WERI-Rb-1 (cell line): ENCODE measurements at places on chromosomes 3 and 15.

GRCh38 chr3:101675709-101676215, 1.2 kb downstream of the ZBTB11 start:
- peak; percentile 22 for DNase-seq

GRCh38 chr3:119664850-119665379, 4.5 kb upstream of the POPDC2 start:
- DNase-seq, result no peak

- DNase-seq, result no peak
These were observed 19.2 kb downstream of the KBTBD13 start for GRCh38 chr15:65095747-65096104.

DNA sequence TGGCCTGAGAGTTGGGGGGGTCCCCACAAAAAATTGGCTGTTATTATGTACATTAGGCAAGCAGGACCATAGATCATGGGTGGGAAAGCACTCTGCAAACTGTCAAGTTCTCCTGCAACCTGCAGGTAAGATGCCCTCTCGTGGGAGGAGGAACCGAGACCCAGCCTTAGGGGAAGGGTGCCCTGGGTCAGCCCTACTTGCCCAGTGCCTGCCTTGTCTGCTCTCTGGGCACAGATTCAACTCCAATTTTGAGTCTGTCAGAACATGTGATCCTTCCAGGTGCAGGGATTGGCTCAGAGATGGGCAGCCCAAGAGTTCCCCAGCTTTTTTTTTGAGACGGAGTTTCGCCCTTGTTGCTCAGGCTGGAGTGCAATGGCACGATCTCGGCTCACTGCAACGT, 99.2 kb downstream of the PLXNA1 start:
- DNase-seq, result no peak

DNA sequence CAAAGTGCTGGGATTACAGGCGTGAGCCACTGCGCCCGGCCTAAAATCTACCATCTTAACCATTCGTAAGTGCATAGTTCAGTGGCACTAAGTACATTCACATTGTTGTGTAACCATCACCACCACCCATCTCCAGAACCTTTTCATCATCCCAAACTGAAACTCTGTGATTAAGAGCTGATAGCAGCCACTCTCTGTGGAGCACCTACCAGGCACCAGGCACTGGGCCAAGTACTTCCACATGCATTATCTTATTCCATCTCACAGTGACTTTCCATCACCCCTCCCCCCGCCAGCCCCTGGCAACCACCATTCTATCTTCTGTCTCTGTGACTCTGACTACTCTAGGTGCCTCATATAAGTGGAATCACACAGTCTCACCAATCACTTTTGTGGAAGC, 2.3 kb upstream of the INSYN1 start:
- DNase-seq, result no peak

DNA sequence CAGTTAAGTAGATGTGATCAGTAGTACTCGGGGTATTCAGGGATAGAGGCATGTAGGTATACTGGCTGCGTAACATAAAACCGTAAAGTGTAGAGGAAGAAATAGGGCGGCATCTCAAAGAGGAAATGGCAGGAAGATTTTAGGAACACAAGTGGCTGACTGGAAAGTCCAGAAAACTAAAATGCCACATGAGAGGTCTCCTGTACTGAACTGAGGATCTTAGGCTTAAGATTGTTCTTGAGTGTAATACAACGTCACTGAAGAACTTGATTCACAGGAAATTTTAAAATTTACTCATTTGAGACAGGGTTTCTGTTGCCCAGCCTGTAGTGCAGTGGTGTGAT, 2.3 kb upstream of the LMLN start:
- DNase-seq, result no peak

DNA sequence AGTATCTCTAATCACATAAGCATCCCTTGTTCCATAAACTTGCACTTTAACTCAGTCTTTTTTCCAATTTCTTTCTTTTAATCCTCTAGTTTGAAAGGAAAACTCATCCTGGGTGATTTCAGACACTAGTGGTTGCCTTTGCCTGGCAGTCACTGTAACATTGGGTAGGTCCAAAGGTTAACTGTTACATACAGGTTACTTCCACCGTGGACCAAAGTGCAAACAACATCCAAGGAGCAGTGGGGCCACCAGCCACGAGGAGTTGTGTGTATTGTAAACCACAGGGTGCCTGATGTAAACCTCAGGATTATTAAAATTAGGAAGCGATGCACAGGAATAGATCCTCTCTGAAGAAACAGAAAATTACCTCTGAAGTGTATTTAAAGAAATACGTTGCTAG, 75.0 kb downstream of the HCN4 start:
- DNase-seq, result no peak

DNA sequence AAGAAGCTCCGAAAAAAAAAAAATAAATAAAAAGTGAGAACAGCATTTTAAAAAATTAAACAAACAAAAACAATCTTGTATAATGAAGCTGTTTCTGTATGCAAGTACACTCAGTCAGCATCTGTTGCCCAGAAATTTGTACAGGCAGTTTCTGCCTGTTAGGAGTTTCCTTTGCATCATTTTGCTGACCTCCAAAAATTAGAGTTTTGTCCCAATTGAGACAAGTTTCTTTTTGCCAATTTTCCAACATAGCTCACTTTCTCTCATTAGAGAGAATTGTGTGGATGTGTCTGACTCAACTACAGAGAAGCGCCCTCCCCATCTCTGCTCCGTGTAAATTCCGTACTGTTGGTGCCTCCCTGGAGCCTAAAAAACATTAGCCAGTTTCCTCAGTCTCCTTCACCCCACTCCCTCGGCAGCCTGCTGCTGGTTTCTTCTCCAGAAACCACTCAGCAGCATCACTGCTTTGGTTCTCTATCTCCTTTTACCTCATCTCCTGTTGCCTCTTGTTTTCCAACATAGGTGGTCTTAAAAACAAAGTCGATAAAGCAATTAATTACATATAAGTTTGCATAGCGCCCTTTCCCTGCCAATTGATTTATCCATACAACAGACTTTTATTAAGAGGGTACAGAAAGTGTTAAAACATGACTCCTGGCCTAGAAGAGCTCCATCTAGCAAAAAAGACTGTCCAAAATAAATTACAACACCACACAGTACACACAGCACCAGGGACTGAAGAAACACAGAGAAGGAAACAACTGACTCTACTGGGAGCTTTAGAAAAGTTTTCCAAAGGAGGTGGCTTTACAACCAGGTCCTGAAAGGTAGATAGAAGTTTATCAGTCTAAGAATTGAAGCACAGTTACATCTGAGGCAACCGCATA, 286.7 kb downstream of the SHOX2 start:
- DNase-seq, result no peak

DNA sequence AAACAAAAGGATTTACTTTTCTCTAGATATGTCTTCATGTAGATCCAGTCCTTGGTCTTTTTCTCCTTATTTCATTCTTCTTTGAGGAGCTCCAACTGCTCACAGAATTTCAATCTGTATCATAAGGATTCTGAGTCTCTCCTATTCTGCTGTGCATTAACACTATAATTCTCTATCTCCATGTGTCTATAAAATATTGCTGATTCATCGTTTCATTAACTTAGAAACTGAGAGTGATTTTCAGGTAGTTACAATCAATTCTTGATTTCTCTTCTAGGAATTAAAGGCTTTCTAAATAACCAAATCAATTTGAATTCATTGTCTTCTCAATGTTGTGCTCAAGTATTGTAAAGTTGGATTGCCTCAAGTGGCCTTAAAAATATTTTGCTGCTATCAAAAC, 651.5 kb upstream of the CADM2 start:
- no peak for DNase-seq

- DNase-seq, result no peak
These were observed 212.4 kb upstream of the POU1F1 start for GRCh38 chr3:87488765-87489164.

DNA sequence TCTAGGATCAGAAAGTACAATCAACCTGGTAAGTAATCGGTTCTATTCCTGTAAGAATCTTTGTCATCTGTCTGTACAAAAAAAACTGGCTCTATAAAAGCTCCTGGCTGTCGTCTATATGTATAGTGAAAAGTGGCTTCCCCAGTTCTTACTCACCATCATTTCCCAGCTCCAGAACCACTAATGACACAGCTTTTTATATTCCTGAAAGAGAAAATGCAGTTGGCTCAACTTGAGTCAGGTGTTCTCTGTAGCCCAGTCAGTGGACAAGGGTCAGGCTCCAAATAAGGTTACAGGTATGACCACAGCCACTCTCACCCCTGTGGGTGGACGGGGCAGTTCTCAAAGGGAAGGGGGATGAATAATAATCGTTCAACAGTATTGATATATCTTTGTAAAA, 85.1 kb downstream of the AP4E1 start:
- DNase-seq, result no peak
